Activated naive CD4-positive, alpha-beta T cell treated with Interleukin-2 at 50 U/mL for 16 hours (primary cell): ENCODE measurements at places on chromosomes 7 and 10.

DNA sequence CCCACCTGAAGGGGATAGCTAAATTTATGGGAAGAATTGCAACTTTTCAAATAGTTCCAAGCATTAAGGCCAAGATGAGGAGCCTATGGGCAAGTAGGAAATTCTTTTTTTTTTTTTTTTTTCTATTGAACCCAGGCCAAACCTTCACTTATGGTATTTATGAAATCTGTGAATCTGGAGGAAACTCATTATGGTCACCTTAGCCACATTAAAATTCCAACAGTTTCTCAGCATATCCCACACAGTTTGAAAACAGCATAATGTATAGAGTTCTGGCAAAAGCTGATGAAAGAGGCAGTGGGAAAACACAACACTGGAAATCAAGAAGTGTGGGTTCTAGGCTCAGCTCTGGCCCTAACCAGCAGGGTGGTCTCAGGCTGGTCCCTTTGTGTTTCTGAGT lies 236.9 kb downstream of the PTEN start:
- DNase-seq = no peak

DNA sequence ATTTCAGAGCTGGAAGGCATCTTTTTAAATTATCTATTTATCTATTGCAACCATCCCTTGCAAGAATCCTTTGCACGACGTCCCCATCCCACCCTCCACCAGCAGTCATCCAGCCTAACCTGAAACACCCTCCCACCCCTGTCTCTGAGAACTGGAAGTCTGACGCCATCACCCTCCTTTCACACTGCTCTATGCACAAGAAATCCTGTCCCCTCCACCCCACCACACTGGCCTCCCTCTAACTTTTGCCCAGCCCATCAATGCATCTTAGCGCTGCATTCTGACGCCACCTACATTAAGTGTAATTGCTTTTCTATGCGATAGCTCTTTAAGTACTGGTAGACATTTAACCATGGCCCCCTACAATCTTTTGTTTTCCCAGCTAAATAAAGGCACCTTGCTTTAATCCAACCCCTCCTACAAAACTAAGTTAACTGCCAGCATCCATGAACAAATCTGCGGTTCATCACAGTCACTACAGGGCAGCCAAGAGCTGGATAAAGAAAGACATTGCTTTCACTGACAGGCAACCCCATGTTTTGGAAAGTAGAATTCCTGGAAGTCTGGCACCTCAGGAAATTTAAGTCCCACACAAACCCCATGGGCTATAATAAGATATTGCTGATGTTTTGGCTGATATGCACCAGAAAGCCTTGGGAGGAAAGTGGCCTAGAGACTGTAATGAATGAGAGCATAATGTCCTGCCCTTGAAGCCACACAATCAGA lies 128.0 kb downstream of the GLI3 start:
- DNase-seq = no peak

- no peak for DNase-seq
Observed at GRCh38 chr7:123275036-123275753, 75.4 kb upstream of the SLC13A1 start.

DNA sequence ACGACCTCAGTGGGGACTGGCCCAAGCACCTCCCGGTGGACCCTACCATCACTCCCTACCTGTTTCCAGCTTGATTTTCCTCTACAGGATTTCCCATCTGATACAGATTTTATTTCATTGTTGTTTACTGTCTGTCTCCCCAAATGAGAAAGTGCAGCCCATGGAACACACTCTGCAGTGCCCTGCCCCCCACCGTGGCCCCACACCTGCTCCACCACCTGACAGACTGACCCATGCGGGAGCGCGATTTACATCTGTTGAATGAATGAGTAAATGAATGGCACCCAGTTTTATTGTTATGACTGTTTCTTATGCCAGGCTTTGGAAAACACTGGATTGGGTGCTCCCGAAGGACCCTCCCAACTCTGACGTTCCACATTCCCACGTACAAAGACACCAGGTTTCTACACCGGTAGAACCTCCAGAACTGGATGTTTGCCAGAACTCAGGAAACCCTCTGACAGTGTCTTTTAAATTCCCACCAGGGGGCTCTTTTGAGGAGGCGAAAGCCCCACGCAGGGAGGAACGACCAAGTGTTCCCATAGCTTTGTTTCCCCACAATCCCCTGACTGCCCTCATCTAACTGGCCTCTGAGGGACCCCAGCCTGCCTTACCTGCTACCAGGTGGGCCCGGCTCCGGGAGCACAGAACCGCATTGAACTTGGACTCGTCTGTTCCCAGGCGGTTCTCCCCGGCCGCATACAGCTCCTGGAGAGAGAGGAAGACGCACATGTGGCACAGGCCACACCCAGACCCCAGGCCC lies 29.0 kb downstream of the PLAC9 start:
- DNase-seq = no peak

DNA sequence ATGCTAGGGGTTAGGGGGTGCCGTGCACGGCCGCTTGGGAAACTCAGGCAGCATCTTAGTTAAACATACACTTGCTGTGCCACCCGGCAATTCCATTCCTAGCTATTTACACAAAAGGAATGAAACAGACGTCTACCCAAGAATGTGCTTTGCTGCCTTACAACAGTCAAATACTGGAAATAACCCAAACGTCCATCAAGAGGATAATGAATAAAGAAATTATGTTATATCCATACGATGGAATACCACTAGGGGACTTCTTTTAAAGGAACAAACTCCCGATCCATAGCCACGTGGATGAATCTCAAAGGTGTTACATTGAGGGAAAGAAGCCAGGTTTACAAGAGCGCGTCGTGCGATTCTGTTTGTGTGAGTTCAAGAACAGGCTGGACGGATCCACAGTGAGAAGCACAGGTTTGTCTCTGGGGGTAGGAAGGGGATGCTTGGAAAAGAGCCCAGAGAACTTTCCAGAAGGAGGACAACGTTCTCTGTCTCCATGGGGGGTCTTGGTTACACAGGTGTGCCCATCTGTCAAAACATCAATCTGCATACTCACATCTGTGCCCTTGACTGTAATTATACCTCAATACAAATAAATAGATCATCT lies 41.8 kb downstream of the STK32C start:
- DNase-seq = no peak
